IMR-90 (cell line): ENCODE measurements at places on chromosomes 5 and 9.
A peak's percentile ranks its signal among the peaks of the same experiment; 100 is the strongest.

GRCh38 chr5:162603443-162604070 is 536.0 kb downstream of the GABRG2 start:
- no peak for DNase-seq

DNA sequence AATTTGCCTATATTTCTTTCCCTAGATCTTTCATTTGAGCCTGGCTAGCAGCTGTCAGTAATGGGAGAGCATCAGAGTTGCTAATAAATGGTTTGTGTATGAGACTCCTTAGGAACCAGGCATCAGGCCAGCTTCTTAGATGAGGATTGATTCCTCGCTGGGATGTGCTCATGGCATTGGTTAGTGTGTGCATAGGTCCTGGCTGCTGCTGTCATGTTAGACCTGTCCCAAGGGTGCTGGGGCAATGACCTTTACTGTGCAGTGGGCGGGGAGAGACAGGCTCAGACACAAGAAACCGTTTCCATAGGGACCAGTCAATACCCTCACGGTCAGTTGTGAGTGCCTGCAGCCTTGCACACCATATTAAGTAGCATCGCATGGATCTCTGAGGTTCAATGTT is 112.3 kb upstream of the NR3C1 start:
- DNase-seq: peak; percentile 39

- no peak for DNase-seq
These were observed 127.1 kb downstream of the ANKRD18B start for GRCh38 chr9:33651125-33651524.

DNA sequence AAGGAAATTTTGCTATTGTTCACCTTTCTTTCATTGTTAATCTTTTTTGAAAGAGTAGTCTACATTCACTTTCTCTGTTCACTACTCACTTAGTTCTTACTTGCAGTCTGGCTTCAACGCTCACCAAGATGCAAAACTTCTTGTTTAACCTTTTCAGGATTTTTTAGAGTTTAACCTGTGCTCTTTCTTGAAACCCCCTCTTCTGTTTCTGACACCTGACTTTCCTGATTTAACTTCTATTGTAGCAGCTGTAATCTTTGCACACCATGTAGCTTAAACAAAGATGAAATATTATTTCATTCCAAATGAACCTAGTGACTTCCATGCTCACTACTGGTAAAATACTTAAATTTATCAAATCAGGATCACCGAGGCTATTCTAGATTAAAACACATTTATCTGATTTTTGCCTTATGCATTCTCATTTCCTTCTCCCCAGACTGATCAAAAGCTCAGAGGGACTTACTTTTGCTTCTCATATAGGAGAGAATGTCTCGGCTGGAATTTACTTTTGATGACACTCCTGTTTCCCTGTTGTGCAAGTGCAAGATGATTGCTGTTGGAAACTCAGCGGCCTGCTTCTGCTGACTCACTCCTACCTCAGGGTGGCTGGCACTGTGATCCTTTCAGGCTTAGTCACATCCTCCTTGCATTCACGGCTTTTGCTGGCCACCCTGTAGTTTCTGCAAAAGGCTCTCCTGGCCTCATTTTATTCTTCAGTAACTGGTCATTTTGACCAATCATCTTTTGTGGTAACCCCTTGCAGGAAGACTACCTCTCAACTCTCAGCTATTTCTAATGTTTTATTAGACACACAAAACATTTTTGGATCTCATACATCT is 109.3 kb upstream of the IFNE start:
- peak; percentile 99 for DNase-seq

- DNase-seq: no peak
These were observed 383.9 kb downstream of the TLR4 start for GRCh38 chr9:118088090-118088489.

GRCh38 chr5:142659405-142659804 is 26.5 kb downstream of the FGF1 start:
- no peak for DNase-seq

DNA sequence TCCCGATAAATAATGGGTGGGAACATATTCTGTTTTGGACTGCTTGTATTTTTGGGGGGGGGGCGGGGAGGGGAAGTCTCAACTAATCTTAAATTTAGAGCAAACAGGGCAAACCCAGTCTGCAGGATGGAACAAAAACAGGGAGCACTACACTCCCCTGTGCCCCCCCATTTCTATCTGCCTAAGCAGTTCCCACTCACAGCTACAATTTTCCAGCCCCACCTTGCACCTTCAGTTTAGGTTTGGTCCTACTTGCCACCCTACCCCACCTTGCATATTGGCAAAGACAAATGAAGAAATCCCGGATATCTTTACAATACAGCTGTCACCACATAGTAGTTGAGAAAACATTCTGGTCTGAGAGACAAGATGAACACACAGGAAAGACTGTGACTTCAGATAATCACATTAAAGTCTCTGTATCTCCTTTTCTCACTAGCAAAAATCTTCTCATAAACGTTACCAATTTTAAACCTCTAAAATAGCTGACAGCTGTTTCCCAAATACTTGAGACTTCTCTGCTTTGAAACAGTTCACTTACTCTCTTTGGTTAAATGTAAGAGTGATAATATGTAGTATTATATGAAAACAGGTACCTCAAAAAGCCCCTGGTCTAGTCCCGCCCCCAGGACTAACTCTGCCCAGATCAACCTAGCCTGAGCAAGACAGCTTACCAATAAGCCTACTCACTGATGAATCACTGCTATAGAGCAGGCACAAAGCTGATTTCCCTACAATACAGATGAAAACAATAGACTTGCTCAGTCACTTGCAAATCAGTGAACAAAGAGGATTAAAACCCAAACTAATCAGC is 5.2 kb upstream of the RAPGEF6 start:
- DNase-seq: peak; percentile 62

DNA sequence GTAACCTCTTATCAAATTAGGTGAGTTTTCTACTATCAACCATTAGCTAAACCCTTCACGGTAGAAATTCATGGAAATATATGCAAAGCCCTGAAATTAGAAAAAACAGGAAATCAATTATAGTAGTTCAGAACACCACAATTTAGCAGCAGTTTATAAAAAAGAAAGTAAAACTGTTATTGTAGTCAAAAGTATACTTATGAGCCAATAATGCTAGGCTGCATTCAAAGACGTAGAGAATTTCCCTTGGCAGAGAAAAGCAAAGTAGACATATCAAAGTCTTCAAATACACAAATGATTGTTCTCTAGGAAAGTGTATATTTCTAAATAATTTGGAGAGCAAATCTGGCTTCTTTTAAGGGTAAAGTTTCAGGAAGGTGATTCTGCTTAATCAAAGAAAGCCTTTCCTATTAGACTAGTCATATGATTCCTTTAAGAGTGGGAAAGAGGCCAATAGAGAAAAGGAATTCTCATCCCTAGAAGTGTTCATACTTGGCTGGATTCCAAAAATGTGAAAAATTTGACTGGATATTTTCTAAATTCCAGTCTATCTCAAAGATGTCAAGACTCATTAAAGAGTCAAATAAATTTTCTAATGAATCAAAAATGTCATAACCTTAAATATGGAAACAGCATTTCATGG is 185.5 kb downstream of the SMC2 start:
- no peak for DNase-seq

GRCh38 chr9:36974731-36975130 is 59.3 kb downstream of the PAX5 start:
- DNase-seq: no peak
